Psoas muscle (tissue), 8 donors: ENCODE measurements at places on chromosomes 7 and 10. TPM values are rescaled to one million over a fixed set of nuclear protein-coding genes. Genes with fewer than 3 reads are reported as not detected.

The PRF1 gene
- total RNA-seq, result 1.8 TPM

The PLPP4 gene
- not detected for total RNA-seq

The FFAR4 gene
- not detected for total RNA-seq

The PGAM2 gene
- 449 TPM for total RNA-seq

The PTF1A gene
- total RNA-seq, result not detected

The LAMB1 gene
- 43.6 TPM for total RNA-seq

The NKX2-3 gene
- total RNA-seq, result not detected

The KMT2C gene
- total RNA-seq, result 82.3 TPM

The FRMD4A gene
- 6.2 TPM for total RNA-seq

The MYL10 gene
- not detected for total RNA-seq

The MUC12 gene
- total RNA-seq, result 0.13 TPM

The PIK3CG gene
- total RNA-seq, result 1.2 TPM

The STAG3 gene
- 0.82 TPM for total RNA-seq

The CYP3A7 gene
- total RNA-seq, result not detected

The PIK3AP1 gene
- 3.3 TPM for total RNA-seq

The SEC23IP gene
- total RNA-seq, result 27.3 TPM

The PRSS1 gene
- 1.3 TPM for total RNA-seq
